WTC11 (cell line): ENCODE measurements at places on chromosomes 11 and 22. TPM values are rescaled to one million over a fixed set of nuclear protein-coding genes. Genes with fewer than 3 reads are reported as not detected.

KRTAP5-9 gene
- total RNA-seq: not detected in 3 replicates

VWCE gene
- total RNA-seq: 13.8 to 21.9 TPM (median 17.4 TPM) in 3 replicates

BUD13 gene
- total RNA-seq: 20.7 to 24.6 TPM (median 22.4 TPM) in 3 replicates

PRG3 gene
- not detected in 3 replicates for total RNA-seq

OR51B2 gene
- not detected in 3 replicates for total RNA-seq

TMEM132A gene
- 110 to 114 TPM (median 114 TPM) in 3 replicates for total RNA-seq

DNA sequence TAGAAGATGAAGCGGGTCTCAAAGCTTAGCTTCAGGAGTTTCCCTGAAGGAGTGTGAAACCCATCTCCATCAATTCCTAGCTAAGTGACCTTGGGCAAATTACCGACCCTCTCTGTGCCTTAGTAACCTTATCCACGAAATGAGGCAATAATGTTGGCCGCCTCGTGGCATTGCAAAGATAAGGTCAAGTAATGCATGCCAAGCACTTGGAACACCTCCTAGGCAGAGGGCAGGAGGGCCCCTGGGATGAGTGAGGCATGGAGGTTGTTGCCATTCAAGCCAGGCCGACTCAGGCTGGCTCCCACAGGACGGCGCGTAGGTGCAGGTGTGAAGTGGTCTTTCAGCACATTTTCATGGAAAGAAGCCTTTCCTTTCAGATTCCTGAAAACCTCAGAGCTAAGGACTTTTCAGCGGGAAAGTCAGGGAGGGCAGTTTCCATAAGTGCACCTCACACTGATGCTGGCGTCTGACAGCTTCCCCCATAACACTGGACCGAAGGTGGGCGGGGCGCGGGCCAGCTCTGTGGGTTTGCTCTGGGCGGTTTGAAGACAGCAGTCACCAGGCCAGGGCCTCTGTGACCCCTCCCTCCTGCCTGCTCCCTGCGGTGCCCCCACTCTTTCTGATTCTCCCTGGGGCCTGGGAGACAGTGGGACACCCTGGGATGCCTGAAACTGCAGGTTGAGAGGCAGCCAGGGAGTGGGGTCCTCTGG is 25.2 kb downstream of the RPS6KA4 start:
- no peak for DNase-seq
- H3K4me3 ChIP-seq: no peak overlapping the region
- H3K4me1 ChIP-seq: peaks cover 3% of the 10 kb centered on the region
- H3K27ac ChIP-seq: no peak overlapping the region
- H3K27me3 ChIP-seq: peaks cover 23% of the 10 kb centered on the region

DNA sequence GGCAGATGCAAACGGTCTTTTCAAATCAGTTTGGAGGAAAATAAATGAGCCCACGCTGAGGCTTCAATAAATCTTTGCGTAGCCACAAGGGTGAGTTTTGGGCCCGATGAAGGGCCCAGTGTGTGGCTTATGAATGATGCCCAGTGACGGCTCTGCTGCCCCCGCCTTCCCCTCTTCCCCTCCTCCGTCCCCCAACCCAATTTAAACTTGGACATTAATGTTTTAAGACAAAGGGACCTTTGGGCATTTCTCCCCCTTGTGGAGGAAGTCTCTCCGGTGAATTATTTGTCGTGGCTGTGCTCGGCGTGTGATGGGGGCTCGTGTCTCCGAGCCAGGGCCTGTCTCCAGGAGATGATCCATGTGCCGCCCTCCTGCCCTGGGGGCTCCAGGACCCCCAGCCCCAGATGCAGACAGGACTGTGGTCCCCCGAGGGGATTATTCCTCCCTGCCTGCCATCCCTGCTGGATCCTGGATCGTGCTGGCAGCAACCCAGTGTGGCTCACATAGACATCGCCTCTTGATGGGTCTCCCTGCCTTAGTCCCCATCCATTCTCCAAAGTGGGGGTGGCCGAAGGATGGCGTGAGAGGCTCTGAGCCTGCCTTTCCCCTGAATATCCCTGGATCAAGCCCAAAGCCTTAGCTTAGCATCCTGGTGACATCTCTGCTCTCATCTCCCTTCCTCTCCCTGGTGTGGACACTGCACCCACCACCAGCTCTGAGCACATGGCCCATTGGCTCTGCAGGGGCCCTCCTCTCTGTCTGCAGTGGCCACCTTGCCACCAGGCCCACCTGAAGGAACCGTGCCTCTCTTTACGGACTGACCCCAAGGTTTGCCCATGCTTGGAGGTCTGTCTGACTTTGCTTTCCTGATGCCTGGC is 56.4 kb downstream of the SMIM38 start:
- H3K27me3 ChIP-seq: peaks cover 3% of the 10 kb centered on the region; the same call in 1 of the 2 replicates
- DNase-seq: peak; percentile 13
- H3K4me3 ChIP-seq: no peak overlapping the region
- H3K36me3 ChIP-seq: no peaks in the 10 kb centered on the region
- H3K27ac ChIP-seq: no peak overlapping the region
- H3K4me1 ChIP-seq: peaks cover 6% of the 10 kb centered on the region; the same call in 1 of the 2 replicates

GRCh38 chr22:42834177-42834949 is 22.7 kb downstream of the ARFGAP3 start:
- H3K27me3 ChIP-seq: no peaks in the 10 kb centered on the region
- peaks cover 4% of the 10 kb centered on the region; the same call in 1 of the 2 replicates for H3K36me3 ChIP-seq
- DNase-seq: no peak
- no peak overlapping the region for H3K4me3 ChIP-seq

DNA sequence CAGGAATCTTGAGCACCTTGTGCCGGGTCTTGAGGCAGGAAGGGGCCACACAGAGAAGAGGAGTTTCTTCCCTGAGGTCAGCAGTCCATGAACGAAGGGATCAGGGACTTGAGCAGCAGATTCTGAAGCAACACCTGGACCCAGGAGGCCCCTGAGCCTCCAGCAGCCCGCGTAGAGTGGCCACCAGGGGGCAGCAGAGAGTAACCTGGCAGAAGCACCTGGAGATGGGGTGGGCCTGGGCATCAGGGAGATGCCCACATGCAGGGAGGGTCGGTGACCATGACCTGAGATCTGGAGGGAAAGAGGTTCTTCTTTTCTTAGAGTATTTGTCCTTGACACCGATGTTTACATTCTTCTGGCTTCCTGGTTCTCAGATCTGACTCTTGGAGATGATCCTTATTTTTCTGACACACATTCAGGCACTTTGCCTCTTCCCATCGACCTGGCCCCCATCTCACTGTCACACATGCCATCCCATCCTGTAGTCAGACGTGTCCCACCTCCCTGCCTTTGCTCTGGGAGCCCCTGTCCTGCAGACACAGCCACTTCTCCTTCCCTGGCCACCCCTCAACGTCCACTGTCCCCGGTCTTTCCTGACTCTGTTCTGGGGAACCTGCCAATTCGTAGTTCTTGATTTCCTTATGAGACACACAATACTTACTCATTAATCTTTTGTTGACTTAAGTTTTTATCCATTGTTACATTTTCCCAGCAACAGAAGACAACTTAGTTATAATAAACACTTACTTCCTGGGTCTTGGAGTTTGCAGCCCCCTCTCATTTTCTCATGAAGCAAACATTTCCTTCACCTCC is 66.5 kb downstream of the GGTLC2 start:
- H3K36me3 ChIP-seq: no peaks in the 10 kb centered on the region
- peaks cover 99% of the 10 kb centered on the region for H3K27me3 ChIP-seq
- no peak overlapping the region for H3K4me3 ChIP-seq
- peak; percentile 83 for DNase-seq
- H3K4me1 ChIP-seq: no peaks in the 10 kb centered on the region

GRCh38 chr22:47328550-47329243 is 566.2 kb downstream of the TBC1D22A start:
- peaks cover 7% of the 10 kb centered on the region for H3K36me3 ChIP-seq
- H3K4me3 ChIP-seq: no peak overlapping the region
- no peak overlapping the region for H3K27ac ChIP-seq
